ENCODE measurements at places on chromosomes 1 and 21.

- DNase-seq = no peak
Observed at GRCh38 chr21:31772674-31773555, 41.0 kb upstream of the SCAF4 start.

DNA sequence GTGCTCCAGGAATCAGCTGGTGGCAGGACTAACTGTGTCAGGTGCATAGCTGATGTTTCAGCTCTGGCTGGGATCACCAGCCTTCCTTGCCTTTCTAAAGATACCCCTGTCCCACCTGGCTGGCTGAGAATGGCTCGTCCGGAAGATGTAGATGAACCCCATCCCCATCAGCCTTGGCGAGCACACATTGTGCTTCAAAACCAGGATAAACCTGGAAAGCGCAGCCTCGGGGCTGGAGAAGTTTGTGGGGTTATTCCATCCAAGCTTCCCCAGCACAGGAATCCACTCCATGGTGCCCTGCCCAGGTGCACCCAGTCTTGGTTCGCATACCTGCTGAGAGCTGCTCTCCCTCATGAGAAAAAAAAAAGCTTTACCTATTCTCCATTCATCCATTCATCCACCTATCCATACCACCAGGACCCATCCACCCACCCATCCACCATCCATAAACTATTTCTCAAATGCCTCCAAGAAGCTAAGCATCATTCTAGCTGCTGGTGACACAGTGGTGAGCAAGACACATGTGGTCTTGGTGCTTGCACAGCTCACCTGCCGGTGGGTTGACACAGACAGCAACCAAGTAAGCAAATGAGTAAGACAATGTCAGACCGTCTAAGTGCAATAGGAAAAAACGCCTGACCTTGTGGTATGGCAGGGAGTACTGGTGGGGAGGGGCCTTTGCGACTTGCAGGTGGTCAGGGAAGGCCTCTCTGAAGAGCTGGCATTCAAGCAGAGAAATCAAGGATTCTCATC lies 94.0 kb downstream of the DMRTB1 start:
- DNase-seq = no peak

DNA sequence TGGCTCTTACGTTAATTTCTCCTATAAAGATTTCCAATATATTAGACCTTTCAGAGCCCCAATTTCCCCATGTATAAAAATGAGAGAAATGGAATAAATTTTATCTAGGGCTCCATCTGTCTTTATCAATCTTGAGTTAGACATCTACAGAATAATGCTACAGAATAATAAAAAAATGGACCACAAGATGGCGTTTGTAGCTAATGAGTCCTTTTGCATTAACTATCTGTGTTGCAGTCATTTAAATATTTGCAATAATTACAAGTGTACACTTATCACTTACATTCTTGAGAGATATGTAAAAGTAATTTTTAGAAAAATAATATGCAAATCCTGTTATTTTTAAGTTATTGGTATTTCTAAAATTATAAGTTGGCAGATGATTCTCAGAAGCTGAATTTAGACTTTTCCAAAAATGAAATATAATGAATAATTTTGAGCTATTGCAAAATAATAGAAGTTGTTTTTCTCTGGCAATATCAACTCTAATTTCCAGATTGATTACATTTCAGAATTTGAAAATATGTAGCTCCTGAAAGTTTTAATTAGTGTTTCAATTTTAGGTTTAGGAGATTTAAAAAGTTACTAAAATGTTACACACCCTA lies 87.7 kb downstream of the SNX7 start:
- DNase-seq = no peak

- no peak for DNase-seq
Observed at GRCh38 chr1:197304638-197305200, 36.7 kb downstream of the CRB1 start.

GRCh38 chr1:110235834-110236682 lies 25.9 kb downstream of the KCNC4 start:
- no peak for DNase-seq

- no peak for DNase-seq
Observed at GRCh38 chr1:162720996-162721395, 69.5 kb upstream of the HSD17B7 start.

Measured in HEK293T (cell line).